ENCODE measurements at places on chromosomes 2 and 18. TPM values are rescaled to one million over a fixed set of nuclear protein-coding genes. Genes with fewer than 3 reads are reported as not detected.

The DUSP2 gene
- total RNA-seq = 53.6 TPM

DNA sequence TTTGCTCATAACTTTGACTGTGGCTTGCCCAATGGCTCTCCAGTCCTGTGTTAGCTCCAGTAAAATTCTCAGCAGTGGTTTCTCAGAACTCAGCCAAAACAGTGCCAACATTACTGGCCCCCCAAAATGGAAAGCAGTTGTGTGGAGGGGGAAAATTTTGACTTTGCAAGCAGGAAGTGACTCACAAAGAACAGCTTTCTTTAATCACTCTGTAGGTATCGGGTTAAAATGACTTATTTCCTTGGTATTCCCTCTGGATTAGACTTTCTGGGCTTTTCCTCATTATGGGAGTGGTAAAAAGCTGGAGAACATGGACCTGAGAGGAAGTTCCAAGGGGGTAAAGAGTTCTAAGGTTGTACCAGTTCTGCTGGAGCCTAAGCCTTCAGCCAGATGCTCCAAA is 175.7 kb upstream of the RND3 start:
- no peak for DNase-seq
- no peaks in the 10 kb centered on the region for H3K27me3 ChIP-seq
- no peak overlapping the region for H3K27ac ChIP-seq
- no peak overlapping the region for H3K4me3 ChIP-seq
- no peaks in the 10 kb centered on the region for H3K36me3 ChIP-seq
- no peaks in the 10 kb centered on the region for H3K4me1 ChIP-seq

The MSTN gene
- not detected for total RNA-seq

The COL3A1 gene
- not detected for total RNA-seq

Data from activated CD8-positive, alpha-beta memory T cell treated with anti-CD3 and anti-CD28 coated beads, Interleukin-2, amount 10 ng/mL, durations not matched to agents 7 days and 5 days (primary cell).